ENCODE measurements at places on chromosomes 12 and 14.
A peak's percentile ranks its signal among the peaks of the same experiment; 100 is the strongest.

DNA sequence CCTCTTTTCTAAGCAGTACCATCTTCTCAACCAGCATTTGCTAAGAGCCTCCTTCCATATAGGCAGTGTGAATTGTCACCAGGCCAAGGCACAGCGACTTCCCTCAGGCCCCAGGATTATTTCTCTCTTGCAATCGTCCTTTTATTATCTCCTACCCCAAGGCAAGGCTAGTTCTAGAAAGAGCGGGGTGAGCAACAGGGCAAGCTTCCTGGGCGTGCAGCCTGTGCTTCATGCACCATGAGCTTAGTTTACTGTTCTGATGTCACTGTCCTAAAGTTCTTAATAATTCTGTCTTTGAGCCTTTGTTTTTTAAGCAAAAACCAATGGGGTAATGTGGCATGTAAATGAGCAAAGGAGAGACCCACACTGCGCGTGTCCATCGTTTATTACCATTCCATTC is 27.9 kb downstream of the DUSP6 start:
- H3K27ac ChIP-seq = no peak overlapping the region
- no peak overlapping the region for H3K4me3 ChIP-seq
- DNase-seq = no peak
- H3K27me3 ChIP-seq = no peaks in the 10 kb centered on the region

DNA sequence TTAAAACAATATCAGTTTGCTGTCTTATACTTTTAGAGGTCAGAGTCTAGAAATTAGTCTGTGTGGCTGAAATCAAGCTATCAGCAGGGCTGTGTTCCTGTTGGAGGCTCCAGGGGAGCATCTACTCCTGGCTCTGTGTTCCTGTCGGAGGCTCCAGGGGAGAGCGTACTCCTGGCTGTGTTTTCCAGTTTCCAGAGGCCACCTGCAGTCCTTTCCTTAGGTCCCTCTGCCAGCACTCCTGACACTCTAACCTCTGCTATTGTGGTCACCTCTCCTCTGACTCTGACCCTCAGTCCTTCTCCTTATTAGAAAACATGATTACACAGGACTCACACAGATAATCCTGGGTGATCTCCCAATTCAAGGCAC is 1140.7 kb upstream of the TMEM132C start:
- H3K36me3 ChIP-seq = no peaks in the 10 kb centered on the region
- no peak overlapping the region for H3K4me3 ChIP-seq
- H3K27me3 ChIP-seq = no peaks in the 10 kb centered on the region
- no peaks in the 10 kb centered on the region for H3K4me1 ChIP-seq

DNA sequence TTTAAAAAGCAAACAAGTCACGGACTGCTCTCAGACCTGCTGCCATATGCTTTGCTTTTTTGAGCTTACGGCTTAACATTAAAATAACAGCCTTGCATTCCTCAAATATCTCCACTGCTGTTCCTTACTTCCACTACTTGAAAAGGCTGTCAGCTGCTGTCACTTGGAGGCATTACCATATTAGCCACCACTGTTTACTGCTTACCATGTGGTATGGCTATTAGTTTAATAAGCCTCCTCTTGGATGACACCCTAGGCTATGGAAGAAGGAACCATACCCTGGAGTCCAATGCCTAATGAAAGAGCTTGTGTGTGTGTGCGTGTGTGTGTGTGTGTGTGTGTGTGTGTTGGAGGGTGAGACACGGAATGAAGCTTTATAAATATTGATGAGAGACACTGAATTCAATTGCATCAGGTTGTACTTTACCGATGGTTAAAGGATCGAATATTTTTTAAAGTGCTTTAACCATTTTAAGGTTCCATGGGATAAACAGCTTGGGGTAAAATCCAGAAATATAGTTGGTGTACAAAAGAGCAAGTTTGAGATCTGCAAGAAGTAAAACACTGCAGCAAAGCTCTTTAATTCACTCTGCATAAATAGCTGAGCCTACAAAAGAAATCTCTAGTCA is 174.5 kb downstream of the TTC7B start:
- DNase-seq = no peak
- H3K27me3 ChIP-seq = no peaks in the 10 kb centered on the region
- no peak overlapping the region for H3K27ac ChIP-seq
- no peaks in the 10 kb centered on the region for H3K4me1 ChIP-seq

DNA sequence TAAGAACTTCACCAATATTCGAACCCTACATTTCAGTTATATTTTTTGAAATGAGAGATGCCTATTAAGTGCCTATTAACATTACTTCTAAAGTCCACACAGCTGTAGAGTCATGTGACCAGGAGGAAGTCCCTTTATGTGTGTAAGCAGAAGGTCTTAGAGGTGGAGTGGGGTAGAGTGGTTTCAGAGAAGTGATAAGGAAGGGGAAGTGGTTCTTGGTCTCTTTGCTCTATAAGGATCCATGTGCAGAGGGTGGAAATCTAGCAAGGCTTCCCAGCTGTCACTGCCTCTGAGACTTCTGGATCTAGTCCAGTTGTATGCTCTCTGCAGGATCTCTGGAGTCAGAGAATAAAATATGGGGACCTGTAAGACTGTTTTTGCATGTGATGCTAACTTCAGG is 673.9 kb downstream of the FLRT2 start:
- no peak for DNase-seq
- H3K36me3 ChIP-seq = no peaks in the 10 kb centered on the region
- no peak overlapping the region for H3K4me3 ChIP-seq
- no peak overlapping the region for H3K27ac ChIP-seq
- no peaks in the 10 kb centered on the region for H3K4me1 ChIP-seq
- H3K27me3 ChIP-seq = no peaks in the 10 kb centered on the region

DNA sequence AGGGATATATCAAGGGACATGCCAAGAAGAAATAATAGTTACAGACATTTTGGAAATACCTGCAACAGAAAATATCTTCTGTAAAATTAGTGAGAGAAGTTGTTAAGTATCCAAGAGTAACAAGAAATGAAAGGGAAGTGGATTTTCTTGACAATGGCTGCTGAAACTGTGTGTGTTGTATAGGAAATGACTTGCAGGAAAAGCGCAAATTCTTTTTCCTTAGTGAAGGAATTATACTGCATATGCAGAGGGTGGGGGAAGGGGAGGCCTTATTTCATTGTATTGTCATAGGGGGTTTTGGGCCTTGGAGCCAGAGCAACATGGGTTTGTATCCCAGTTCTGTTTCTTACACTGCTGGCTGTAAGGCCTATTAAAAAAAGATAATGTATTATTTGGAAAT is 84.4 kb upstream of the DDHD1 start:
- H3K36me3 ChIP-seq = no peaks in the 10 kb centered on the region
- no peaks in the 10 kb centered on the region for H3K4me1 ChIP-seq
- H3K27me3 ChIP-seq = no peaks in the 10 kb centered on the region

GRCh38 chr12:96140174-96140573 is 54.0 kb upstream of the ELK3 start:
- no peak overlapping the region for H3K27ac ChIP-seq
- H3K4me3 ChIP-seq = no peak overlapping the region
- no peaks in the 10 kb centered on the region for H3K36me3 ChIP-seq

- H3K27ac ChIP-seq = no peak overlapping the region
- peaks cover 4% of the 10 kb centered on the region for H3K27me3 ChIP-seq
- no peak overlapping the region for H3K4me3 ChIP-seq
Observed at GRCh38 chr14:104968153-104968527, 10.0 kb downstream of the AHNAK2 start.

GRCh38 chr12:45427042-45427441 is 211.1 kb downstream of the ANO6 start:
- DNase-seq = no peak
- no peaks in the 10 kb centered on the region for H3K4me1 ChIP-seq
- H3K27me3 ChIP-seq = no peaks in the 10 kb centered on the region

DNA sequence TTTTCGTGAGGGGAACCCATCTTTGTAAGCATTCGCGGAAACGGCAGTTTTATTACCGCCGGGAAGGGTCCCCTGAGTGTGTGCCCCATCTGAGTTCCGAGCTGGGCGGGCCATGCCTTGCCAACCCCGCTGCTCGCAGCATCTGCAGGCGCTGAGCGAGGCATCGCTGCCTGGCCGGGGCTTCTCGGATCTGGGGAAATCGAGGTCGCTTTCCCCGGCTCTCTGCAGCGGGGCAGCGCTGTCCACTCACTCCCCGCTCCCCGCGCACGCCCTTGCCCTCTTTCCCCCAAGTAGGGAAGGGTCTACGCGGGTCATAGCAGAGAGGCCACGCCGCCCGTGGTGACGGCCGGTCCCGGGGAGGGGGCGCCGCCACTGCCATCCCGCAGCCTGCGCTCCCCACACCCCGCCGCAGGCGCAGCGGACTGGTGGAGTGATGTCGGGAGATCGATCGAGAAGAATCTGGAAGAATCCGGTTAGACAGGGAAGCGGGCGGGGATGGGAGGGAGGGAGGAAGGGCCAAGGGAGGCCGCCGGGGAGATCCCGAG is 507 bp upstream of the FKBP4 start:
- no peak for DNase-seq
- H3K27me3 ChIP-seq = no peaks in the 10 kb centered on the region
- peak overlapping the region; percentile 64 for H3K4me3 ChIP-seq

DNA sequence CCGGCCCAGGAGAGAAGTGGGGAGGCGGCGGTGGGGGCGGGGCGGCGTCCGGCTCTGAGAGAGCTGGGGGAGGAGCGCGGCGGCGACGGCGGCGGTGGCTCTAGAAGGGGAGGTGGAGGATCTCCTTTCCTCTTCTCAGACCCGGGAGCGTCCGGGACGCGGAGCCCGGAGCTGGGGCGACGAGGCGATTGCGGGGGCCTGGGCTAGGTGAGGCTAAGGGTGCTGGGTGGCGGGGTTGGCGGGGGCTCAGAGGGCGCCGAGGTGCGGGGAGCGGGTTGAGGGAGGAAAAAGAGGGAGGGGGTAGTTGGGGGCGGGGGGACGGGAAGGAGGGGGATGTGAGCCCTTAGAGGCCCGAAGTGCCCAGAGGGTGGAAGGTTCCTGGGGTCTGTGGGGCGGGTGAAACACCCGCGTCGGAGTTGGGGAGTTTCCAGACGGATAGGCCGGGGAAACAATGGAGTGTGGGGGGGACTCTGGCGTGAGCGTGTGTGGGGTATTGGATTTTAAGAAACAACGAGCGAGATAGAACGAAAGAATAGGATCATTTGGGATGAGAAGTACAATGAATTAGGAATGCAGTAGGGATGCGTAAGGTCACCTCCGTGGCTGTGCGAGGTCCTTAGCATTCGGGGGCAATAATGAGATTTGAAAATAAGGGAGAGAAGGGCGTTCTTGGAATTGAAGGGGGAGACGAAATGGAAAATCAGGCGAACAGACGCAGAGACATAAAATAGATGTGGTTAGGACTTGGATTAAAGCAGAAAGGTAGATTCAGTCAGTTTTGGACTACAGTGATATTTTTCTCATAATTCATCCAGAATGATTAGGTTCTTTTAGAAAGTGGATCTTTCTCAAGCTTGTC is at the start of gene SPATS2:
SPATS2 (plus strand) TSS at position 82 of the 859 bp plus-strand sequence. CDS start 93,551 bp downstream, outside the sequence.
- H3K27ac ChIP-seq = peak within 1 kb of the TSS; percentile 87
- no peaks in the 10 kb centered on the region for H3K4me1 ChIP-seq
- no peak for DNase-seq
- peak within 1 kb of the TSS; percentile 90 for H3K4me3 ChIP-seq
- H3K36me3 ChIP-seq = no peaks in the 10 kb centered on the region

DNA sequence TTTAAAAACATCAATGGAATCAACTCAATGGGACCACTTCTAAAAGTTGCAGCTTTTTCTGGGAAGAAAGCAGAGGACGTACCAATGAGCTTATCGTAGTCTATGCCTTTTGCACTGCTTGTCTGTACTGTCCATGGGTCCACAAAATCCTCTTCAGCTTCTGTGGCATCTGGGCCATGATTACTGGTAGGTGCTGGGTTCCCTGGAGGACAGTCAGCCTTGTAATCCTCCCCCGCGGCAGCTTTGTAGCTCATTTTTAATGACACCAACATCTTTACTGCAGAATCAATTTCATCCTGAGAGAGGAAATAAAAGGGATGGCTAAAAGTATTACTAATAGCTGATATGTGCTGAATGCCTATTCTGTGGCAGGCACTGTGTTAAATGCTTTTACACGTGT is 38.5 kb downstream of the SLC25A47 start:
- peaks cover 39% of the 10 kb centered on the region for H3K36me3 ChIP-seq
- H3K27ac ChIP-seq = no peak overlapping the region
- no peak for DNase-seq
- no peak overlapping the region for H3K4me3 ChIP-seq
- no peaks in the 10 kb centered on the region for H3K27me3 ChIP-seq

DNA sequence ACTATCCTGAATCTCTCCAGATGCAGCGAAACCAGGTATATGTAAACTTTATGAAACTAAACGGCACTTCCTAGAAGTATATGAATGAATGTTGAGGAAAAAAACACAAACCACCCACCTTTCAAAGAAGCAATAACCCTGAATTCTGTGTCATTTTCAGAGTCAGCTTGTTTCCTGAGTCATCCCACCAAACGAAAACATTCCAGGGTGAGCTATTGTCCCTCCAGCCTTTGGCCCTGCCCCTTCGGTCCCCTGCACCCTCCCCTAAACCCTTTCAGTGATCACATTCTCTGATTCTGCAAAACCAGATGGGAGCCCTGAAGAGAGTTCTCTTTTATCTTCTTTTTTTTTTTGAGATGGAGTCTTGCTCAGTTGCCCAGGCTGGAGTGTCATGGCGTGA is 202.6 kb upstream of the ALG10B start:
- H3K27me3 ChIP-seq = no peaks in the 10 kb centered on the region
- no peak for DNase-seq
- H3K4me1 ChIP-seq = no peaks in the 10 kb centered on the region
- no peaks in the 10 kb centered on the region for H3K36me3 ChIP-seq
- H3K27ac ChIP-seq = no peak overlapping the region

DNA sequence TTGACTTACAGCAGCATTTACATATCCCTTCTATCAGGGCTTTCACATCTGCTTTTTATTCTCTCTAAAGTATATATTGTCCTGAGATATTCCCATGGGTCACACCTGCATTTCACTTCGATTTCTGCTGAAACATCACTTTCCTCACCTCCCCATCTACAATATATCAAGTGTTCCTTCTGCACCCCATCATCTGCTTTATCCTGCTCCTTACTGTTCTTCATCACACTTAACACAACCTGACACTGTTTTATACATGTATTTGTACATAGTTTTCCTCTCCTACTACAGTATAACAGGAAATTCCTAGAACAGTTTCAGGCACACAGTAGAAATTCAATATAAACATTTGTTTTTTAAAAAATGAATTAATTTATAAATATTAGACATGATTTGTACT is 203.1 kb downstream of the EGLN3 start:
- H3K27me3 ChIP-seq = no peaks in the 10 kb centered on the region
- H3K4me3 ChIP-seq = no peak overlapping the region
- no peak overlapping the region for H3K27ac ChIP-seq

DNA sequence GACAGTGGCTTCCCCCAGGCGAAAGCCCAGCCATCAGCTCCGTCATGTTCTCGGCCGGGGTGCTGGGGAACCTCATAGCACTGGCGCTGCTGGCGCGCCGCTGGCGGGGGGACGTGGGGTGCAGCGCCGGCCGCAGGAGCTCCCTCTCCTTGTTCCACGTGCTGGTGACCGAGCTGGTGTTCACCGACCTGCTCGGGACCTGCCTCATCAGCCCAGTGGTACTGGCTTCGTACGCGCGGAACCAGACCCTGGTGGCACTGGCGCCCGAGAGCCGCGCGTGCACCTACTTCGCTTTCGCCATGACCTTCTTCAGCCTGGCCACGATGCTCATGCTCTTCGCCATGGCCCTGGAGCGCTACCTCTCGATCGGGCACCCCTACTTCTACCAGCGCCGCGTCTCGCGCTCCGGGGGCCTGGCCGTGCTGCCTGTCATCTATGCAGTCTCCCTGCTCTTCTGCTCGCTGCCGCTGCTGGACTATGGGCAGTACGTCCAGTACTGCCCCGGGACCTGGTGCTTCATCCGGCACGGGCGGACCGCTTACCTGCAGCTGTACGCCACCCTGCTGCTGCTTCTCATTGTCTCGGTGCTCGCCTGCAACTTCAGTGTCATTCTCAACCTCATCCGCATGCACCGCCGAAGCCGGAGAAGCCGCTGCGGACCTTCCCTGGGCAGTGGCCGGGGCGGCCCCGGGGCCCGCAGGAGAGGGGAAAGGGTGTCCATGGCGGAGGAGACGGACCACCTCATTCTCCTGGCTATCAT is 663 bp downstream of the PTGER2 start:
- H3K27ac ChIP-seq = peak overlapping the region; percentile 62
- H3K36me3 ChIP-seq = no peaks in the 10 kb centered on the region
- peak overlapping the region; percentile 80 for H3K4me3 ChIP-seq
- no peak for DNase-seq

Measured in naive thymus-derived CD4-positive, alpha-beta T cell (primary cell).